Stimulated activated CD8-positive, alpha-beta memory T cell treated with anti-CD3 and anti-CD28 coated beads, Interleukin-4, amount 100 ng/mL, for 1 hour (primary cell): ENCODE measurements at places on chromosomes 5 and 9.

GRCh38 chr9:97502222-97502983 is 937 bp downstream of the TMOD1 start:
- no peak for DNase-seq

DNA sequence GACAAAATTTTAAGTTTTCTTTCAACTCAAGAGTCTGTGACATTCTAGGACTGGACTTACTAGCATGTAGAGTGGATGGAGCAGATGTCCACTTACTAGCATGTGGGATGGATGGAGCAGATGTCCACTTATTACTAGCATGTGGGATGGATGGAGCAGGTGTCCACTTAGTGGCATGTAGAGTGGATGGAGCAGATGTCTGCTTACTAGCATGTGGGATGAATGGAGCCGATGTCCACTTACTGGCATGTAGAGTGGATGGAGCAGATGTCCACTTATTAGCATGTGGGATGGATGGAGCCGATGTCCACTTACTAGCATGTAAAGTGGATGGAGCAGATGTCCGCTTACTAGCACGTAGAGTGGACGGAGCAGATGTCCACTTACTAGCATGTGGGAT is 2.4 kb downstream of the SLC36A1 start:
- DNase-seq: no peak

DNA sequence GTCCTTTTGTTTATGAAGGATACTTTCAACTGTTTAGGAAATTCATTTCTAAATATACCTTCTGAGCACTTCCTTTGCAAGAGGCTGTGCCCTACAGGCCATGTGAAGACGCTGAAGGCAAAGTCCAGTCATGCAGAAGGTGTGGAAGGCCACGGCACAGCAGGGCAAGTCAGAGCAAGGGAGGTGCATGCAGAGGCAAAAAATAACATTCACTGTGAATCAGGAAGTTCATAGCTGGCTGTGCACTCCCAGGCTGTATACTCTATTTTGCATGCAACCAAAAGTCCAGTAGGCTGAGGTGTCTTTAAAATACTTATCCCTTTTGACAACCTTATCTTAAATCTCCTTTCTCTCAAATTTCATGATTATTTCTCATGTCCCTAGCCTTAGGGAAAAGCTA is 50.3 kb downstream of the GNAQ start:
- DNase-seq: no peak

DNA sequence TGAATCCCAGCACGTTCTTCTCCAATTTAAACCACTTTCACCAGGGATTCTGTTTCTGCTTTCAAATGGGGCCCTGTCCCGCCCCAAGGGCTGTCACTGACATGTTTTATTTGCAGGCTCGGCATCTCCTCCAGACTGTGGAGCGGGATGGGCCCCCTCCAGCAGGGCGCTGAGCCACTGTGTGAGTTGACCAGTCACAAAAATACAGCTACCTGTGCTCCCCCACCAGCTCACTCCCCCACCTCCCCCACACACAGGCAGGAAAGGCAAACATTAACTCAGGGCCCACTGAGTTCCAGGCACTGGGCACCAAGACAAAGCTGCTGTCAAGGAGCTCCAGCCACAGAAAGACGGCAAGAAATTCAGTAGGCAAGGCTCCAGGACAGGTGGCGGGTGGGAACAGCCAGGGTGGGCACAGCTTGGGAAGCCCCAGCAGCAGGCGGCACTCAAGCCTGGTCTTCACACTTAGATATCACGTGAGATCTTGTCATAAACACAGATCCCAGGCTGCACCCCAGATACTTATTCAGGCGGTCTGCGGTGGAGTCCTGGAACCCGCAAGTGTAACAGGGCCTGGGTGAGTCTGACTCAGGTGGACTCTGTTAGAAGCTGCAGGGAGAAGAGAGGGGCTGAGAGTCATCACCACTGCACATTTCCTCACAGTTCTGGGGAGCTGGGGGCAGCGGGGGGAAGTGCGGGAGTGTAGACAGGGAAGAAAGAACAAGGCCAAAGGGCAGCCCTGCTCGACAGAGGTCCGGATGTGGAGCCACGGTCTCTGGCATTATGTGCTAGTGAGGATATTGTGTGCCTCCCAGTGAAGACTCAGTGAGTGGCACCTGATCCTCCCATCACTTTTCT is 44.7 kb downstream of the OR2V1 start:
- DNase-seq: no peak

DNA sequence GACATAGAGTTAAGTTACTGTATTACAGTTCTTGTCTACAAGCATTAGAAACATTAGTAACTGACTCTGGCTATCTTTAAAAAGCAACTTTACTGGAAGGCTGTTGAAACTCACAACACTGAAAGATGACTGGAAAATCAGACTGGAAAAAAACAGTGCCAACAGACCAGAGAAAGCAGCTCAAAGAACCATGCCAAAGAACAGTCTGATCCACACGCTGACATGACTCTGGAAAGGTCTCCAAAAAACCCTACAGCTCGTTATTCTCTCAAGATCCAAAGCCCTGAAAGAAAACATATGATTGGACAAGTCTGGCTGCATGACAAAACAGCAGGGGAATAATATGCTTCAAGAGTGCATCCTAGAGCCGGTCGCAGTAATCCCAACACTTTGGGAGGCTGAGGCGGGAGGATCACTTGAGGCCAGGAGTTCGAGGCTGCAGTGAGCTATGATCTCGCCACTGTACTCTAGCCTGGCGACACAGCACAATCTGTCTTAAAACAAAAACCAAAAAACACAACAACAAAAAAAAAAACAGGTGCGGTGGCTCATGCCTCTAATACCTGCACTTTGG is 5.6 kb downstream of the GOLPH3 start:
- no peak for DNase-seq

DNA sequence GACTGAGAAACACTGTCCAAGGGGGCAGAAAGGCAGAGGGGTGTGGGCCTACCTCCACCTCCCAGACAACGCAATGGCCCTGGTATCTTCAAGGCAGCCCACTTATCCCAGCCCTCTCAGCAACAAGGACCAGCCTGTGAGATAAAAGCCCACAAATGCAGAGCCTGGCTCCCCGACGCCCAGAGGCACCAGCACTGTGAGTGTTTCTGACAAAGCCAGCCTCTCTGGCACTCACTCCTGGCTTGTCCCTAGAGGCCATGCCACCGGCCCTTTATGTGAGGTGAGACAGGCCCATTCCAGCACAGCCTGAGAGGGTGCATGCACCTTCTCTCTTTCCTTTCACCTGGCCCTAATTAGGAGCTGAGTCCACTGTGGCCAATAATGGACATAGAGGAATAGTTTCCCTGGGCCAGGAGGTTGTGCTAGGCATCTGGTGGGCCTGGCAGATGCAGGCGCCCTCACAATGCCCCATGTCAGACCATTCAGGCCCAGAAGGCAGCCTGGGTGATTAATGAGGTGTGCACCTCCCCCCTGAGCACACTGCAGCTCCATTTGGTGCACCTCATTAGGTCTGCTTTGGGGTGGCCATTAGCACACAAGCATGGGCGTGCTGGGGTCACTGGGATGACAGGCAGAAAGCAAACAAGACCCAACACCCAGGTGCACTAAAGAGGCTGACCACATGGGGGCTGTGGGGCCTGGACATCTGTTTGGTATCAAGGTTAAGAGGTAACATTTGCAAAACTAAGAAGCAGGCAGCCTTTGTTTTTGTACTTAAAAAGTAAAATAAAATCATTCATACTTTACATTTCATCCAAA is 176.0 kb downstream of the MED10 start:
- DNase-seq: no peak

DNA sequence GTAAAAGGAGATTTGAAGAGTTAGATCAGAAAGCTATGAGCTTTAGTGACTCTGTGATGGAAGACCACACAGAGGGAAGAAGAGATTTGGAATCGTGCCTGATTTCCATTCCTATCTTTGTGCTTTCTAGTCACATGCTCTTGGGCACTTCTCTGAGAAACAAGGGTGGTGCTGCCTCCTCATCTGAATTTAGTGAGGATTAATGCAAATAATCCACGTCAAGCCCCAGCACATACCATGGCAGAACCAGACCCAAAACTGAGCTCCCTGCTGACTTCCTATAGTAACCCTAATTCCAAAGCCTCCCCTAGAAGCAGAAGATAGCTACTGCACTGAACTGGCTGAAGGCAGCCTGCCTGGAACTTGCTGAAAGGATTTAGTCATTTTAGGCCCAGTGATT is 17.7 kb downstream of the SLC45A2 start:
- DNase-seq: no peak

- no peak for DNase-seq
Observed at GRCh38 chr9:976943-977837, 735 bp downstream of the DMRT3 start.

DNA sequence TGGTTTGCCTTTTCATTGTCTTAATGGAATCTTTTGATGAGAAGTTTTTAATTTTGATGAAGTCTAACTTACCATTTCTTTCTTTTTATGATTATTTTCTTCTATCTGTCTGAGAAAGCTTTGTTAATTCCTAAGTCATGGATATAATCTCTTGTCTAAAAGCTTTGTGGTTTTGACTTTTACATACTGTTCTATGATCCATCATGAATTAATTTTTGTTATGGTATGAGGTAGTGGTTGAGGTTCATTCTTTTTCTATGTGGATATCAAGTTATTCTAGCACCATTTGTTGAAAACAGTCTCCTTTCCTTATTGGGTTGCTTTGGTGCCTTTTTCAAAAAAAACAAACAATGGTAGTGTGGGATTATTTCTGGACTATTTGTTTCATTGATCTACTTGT is 20.4 kb downstream of the FBXO10 start:
- DNase-seq: no peak

GRCh38 chr9:92637326-92637725 is 32.6 kb downstream of the IPPK start:
- no peak for DNase-seq

GRCh38 chr9:131530546-131530919 is 530 bp downstream of the UCK1 start:
- DNase-seq: no peak

GRCh38 chr5:145554399-145554798 is 280.7 kb downstream of the PRELID2 start:
- DNase-seq: no peak

DNA sequence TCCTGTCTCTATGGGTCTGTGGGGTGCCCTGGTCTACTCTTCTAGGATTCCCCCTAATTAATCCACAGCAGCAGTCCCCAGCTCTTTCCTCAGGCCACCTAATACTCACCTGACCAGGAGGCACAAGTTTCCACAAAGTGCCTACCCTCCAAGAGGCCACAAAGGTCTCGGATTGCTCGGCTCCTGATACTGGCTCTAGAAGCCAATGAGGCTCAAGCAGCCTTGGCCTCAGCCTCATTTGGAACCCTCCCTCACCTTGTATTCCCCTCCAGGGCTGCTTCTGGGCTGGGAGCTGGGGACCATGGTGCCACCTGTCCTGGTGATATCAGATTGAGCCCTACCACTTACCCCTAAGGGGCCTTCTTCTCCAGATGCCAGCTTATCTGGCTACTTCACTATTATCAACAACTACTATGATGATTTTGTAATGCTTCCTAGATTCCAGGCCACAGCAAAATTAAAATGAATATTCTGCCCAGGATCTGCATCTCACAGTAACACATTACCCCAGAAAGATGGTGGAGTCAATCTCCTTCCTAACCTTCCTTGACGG is 103.7 kb upstream of the SPOCK1 start:
- DNase-seq: no peak

GRCh38 chr9:135536216-135536615 is 9.7 kb upstream of the OBP2A start:
- DNase-seq: no peak

GRCh38 chr5:38856660-38857059 is 10.8 kb downstream of the OSMR start:
- DNase-seq: no peak

DNA sequence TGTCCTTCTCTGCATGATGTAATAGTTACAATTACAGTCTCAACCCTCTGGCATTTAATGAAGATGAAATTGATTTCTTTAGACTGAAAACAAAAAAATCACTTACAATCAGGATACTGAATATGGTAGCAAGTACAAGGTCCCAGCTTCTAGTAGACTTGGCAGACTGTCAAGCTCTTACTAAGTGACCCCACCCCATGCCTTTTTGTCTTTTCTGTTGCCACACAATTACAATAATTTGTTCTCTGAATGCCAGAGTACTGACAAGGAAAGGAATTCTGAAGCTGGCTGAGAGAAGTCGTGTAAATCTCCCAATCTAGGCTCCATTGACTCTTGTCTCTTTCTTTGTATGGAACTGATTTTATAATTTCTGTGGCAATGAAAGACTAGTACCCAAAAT is 154.2 kb downstream of the TMC1 start:
- DNase-seq: no peak

GRCh38 chr9:27193886-27194285 is 84.9 kb downstream of the TEK start:
- DNase-seq: no peak

DNA sequence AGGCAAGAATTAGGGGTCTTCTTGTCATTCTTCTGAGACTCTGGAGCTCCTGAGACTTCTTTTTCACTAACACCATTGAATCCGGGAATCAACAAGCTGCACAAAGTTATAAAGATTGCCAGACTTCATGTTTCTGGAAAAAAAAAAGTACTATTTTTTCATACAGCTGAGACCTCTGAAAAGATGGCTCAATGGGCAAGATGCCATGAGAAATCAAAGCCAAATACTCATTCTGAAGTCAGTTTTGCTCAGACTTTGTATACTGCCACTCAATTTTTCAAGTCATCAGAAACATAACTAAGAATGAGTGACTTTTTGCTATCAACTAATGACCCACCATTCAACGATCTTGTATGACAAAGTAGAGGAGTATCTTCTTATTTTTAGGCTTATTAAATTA is 512.0 kb downstream of the RAB3C start:
- no peak for DNase-seq

GRCh38 chr5:58940446-58940845 is 357.6 kb downstream of the RAB3C start:
- DNase-seq: no peak

GRCh38 chr5:57450991-57451876 is 31.4 kb downstream of the ACTBL2 start:
- DNase-seq: no peak

- DNase-seq: no peak
Observed at GRCh38 chr9:68643901-68644809, 60.9 kb upstream of the PIP5K1B start.
